ENCODE measurements at places on chromosomes 7 and 10.

DNA sequence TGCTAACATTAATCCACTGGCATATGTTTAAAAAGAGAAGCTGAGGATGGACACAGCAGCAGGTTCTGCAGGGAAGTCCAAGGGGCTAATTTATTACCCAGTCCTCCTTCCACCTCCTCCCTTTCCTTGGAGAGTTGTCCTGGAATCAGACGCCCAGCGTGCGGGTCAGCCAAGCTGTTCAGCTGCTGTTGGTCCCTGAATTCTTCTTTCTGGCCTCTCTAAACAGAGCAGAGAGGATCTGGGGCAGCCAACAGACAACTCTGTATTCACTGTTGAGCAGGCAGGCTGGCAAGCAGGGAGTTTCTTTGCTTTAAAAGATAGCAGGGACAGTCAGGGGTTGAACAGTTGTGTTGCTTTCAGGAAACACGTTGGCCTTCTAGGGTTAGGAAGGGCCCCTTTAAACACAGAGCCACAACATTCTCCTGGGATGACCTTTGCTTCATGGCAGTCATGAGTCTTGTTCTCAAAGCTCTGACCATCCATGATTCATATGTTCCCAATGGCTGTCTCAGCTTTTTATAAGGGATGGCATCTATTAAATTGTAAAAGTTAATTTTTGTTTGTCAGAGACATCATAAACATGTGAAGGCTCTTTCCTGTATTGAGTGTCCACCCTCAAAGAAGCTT is 217.0 kb downstream of the CREB5 start:
- no peak for DNase-seq

DNA sequence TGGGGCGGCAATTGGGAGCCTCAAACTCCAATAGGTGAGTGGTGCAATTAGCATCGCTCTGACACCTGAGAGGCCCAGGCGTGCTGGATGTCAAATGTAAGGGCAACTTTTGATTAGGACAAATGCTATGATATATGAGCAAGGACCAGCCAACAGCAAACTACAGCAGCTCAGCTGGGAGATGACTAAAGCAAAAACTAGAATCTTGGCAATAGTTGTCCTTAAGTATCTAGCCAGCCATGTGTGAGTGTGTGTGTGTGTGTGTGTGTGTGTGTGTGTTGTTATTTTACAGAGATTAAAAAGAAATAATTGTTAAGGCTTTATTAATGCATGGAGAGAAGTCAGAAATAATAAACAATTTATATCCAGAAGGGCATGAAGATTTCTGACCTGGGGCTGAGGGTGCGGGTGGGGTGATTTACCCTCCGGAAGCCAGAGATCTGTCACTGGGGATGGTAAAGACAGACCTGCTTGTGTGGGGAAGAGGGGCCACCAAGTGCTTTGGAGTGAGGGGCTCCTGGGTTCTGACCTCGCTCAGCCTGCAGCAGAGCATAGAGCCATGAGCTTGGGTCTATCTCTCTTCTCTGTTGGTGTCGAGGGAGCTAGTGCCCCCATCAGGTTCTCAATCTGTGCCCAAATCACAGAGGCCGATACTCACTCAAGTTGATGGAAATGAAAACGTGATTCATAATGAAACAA is 77.3 kb downstream of the EMX2 start:
- DNase-seq: peak; percentile 22

DNA sequence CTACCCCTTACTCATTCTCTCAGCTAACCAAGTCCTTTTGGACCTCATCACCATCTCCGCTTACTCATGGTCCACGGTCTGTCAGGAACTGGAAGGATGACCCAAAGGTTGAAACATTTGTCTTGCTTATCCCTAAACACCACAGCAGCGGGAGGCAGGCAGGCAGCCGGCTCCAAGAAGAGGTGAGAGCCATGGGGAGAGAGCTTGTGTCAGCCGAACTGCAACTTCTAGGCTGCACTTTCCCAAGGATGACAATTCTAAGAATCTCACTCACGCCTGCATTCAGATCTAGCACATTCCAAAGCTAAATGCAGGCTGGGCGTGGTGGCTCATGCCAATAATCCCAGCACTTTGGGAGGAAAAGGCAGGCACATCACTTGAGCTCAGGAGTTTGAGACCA is 86.0 kb downstream of the SPDYE5 start:
- no peak for DNase-seq

- DNase-seq: no peak
These were observed 102.5 kb downstream of the TRIL start for GRCh38 chr7:28855538-28856217.

DNA sequence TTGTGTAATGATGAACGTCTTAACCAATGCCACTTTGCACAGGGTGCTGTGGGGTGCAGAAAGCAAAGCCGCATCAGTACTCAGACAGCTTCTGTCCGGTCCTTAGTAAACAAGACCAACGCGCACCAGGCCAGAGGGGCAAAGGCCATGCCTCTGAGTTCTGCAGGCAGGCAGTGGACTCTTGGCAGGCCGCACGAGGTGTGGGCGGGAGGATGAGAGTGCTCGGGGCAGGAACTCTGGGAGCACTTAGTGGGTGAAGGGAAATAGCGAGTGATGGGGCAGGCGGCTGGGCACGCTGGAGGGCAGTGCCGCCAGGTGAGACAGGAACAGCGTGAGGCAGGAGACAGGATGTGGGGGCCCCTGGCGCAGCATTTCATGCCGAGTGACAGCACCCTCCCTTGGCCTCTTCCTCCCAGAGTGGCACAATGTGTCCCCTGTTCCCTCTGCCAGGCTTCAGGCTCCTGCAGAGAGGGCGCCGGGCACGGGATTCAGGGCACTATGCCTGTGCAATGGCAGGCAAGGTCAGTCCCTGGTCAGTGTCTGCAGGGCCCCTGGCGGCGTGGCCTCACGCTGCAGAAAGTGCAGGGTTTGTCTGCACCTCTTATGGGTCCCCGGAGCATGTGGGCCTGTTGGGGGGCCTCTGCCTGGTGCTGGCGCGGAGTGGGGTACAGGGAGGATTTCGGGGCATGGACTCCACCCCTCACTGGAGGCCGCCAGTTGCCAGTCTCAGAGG is 60.4 kb downstream of the VIPR2 start:
- DNase-seq: no peak

DNA sequence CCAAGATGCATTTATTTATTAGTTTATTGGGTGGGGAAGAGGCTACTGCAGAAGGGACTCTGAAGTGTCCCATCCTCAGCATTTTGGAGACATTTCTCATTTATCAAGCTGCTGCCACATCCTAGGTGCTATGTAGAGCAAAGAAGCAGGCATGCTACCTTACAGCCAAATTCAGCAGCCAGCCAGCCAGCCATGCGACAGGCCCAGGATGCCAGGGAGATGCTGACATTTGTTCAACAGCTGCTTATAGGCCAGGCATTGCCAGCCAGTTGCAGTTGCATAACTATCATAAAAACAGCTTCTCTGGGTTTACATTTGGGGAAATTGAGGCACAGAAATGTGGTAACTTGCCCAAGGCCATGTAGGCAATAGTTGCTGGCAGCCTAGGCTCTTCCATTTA is 2.3 kb downstream of the SLC29A3 start:
- DNase-seq: no peak

GRCh38 chr10:24723788-24724380 is at the start of gene ARHGAP21:
Gene ARHGAP21 (minus strand): TSS chr10:24723887. CDS start chr10:24721899, 1,988 bp downstream.
- peak; percentile 74 for DNase-seq

DNA sequence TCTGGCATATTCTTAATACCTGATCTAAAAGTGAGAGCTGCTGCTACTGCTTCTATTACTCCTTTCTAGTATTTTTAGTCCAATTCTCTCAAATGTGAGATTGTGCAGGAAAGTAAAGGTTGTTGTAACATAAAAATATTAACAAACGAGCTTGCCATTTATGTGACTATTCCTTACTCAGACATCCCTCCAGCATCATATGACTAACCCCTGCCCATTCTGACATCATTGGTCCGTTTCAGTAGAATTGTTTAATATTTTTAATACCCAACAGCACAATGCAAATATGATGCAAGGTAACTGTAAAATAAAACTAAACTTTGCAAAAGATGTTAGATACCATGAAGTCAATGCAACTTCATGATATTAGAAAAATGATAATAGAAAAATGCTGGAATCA is 83.6 kb downstream of the CFAP58 start:
- DNase-seq: no peak
